Fibroblast of the conjunctiva (primary cell): ENCODE measurements at places on chromosomes 1 and 21.

GRCh38 chr1:64755361-64755760 is 10.5 kb downstream of the RAVER2 start:
- DNase-seq = no peak

DNA sequence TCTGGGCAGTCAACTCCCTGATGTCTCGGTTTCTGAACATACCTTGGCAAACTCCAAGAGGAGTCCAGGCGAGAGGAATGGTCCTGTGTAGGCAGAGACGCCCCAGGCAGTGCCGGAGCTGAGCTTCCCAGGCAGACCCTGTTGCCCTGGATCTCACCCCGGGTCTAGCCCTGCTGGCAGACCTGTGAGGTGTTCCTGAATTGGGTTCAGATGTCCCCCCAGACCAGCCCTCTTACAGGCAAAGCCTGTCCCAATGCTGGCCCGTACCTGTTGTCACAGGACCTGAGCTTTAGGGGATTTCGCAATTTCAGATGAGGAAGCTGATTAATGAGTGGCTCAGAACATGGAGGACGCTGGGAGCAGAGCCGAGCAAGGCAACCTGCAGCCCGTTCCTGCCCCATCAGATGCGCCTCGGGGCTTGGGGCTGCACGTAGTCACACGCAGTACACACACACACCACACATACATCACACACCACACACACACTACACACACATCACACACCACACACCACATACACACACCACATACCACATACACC is 38.5 kb upstream of the PDE9A start:
- no peak for DNase-seq

DNA sequence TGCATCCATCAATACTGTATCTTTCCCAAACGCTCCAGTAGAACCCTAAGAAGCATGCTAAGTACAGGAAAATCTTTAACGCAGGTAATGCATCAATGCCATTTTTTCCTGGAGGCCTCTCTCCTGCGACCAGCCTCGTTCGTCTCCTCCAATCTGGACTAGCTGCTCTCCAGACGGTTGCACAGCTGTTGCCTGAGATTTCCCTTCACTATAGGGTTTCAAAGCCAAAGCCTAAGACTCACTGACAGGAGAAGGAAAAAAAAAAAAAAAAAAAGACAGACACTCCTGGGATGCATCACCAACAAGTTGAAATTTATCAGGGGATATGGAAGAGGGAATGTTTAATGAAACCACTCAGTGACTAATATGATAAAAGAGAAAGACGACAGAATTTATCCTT is 93.0 kb downstream of the APP start:
- DNase-seq = no peak

DNA sequence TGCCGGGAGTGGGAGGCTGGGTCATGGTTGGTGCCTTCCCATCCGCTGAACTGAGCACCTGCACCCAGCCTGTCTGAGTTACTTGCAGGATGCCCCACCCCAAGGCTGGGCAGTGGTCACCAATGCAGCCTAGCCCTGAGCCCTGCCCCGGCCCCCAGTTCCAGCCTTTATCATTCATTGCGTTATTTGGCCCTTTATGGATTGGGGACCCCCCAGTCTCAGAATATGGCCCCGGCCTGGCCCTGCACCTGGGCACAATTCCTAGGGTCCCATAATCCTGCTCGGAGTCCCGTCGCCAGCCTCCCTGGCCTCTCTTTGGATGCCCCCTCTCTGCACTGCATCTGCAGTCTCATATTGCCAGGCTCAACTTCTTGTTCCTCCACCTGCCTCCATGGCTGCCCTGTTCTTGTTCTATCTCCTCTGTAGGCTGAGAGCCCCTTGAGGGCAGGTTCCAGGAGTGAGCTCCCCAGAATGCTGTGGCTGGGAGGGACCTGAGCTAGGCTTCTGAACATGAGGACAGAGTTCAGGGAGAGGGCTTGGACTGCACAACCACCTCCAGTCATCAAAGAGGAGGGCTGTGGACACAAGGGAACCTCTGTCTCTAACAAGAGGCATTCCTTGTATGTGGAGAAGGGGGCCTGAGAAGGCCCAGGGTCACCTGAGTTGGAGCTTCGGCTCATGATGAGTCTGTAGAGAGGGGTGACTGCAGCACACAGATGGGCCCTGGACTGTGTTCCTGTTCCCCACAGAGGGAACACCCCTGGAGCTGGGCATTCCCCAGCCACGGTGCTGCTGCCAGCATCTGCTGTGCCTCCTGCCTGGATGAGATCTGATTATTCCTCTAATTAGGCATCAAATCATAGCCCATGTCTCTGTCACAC is 1.1 kb upstream of the KNCN start:
- DNase-seq = no peak

GRCh38 chr1:155918660-155919059 is 7.5 kb upstream of the RIT1 start:
- DNase-seq = no peak

- no peak for DNase-seq
Measured at GRCh38 chr1:169043823-169044222, 62.7 kb upstream of the ATP1B1 start.
